ENCODE measurements at places on chromosomes 16 and 17.

DNA sequence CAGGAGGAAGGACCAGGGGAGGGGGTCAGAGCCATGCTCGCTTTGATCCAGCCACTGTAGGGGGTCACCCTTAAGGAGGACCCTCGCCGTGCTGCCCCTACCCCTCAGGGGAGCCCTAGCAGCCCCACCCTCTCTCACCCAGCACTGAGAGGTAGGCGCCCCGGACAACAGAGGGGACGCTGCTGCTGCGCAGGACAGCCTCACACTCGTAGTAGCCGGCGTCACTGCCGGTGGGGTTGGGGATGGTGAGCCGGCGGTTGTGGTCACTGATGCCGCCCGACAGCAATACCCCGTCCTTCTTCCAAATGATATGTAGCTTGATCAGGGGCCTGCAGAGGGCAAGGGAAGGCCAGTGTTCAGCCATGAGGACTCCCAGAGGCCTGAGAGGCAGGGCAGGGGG is 126.0 kb upstream of the CDC42EP4 start:
- no peak for DNase-seq

GRCh38 chr17:21240369-21241055 is 12.7 kb downstream of the NATD1 start:
- no peak for DNase-seq

DNA sequence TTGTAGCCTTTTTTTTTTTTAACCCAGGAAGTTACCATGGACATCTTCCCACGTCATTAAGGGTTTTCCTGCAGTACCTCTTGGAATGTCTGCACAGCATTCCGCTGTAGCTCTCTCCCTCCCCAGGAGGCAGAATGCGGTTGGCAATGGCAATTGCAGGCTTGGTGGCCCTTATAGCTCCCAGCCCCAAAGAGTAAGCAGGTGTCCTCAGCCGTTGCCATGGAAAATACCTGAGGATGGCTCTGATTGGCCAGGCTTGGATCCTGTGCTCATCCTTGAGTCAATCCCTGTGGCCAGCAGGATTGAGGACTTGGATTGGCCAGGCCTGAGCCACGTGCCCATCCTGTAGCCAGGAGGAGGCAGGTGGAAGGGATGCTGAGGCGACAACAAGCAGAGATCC is 15.5 kb upstream of the TIMP2 start:
- DNase-seq = no peak

DNA sequence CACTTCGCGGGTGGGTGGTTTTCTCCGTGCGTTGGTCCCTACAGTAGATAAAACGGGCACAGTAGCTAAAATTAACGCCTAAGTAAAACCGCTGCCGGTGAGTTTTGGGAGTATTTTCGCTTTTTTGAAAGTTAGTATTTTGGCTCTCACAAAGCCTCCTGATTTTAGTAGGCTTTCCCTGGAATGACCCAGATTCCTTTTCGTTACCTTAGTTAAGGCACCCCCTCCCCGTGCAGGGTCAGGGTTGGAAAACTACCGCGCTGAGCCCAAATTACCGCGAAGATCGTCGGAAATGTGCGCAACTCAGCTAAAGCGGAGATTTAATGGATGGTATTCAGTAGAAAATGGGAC is 28.3 kb upstream of the ST6GALNAC1 start:
- no peak for DNase-seq

GRCh38 chr17:7282752-7283321 is 1.3 kb downstream of the SLC2A4 start:
- DNase-seq = no peak

DNA sequence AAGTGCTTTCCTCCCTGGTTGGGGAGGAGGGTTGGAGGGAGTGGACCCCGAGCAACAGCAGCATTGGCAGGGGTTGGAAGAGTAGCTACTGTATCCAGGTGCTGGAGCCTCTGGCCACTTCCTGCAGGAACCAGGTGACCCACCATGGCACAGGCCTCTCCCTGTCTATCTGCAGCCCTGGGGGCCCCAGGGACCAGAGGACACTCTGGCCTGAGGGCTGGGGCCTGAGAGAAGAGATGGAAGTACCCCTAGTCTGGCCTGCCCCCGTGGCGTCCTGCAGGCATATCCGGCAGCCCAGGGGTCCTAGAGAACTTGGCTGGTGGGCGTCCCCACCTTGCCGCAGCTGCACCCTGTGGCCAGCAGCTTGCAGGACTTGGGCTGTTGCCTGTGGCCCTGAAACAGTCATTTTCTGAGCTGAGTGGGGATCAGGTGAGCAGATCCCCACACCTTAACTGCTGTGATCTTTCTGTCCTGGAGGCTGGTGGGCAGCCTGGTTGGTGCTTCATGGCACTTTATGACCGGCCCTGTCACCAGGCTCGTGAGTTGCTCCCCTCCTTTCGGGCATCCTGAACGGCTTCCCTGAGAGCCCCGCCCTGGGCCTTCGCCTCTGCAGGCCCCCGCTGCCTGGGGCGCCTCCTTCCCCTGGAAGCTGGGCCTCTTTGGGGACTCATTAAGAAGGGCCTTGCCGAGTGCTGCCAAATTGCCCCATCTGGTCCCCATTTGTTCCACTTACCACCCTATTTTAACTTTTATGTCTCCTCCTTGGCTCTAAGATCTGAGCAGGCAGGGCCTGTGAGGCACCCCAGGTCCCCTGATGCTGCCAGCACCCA is 298.6 kb downstream of the SEC14L1 start:
- no peak for DNase-seq

- DNase-seq = no peak
Observed at GRCh38 chr16:754656-755055, 5.9 kb upstream of the MSLN start.

Data from CD4-positive, alpha-beta T cell treated with Interferon gamma for 1 hour (primary cell).